SK-MEL-5 (cell line): ENCODE measurements at places on chromosomes 2 and 18. TPM values are rescaled to one million over a fixed set of nuclear protein-coding genes. Genes with fewer than 3 reads are reported as not detected.

Gene TEX44
- not detected in 2 replicates for total RNA-seq

Gene LRRTM1
- total RNA-seq, result not detected in 2 replicates

Gene ILKAP
- 35.8 and 36.9 TPM in 2 replicates for total RNA-seq

Gene PHOSPHO2
- 1.2 and 3.3 TPM in 2 replicates for total RNA-seq

Gene ERFE
- total RNA-seq, result 22.3 and 29.3 TPM in 2 replicates

Gene OR6B3
- not detected in 2 replicates for total RNA-seq

- peak; percentile 52 for DNase-seq
Measured at GRCh38 chr18:58009166-58009565, 34.9 kb upstream of the NEDD4L start.

DNA sequence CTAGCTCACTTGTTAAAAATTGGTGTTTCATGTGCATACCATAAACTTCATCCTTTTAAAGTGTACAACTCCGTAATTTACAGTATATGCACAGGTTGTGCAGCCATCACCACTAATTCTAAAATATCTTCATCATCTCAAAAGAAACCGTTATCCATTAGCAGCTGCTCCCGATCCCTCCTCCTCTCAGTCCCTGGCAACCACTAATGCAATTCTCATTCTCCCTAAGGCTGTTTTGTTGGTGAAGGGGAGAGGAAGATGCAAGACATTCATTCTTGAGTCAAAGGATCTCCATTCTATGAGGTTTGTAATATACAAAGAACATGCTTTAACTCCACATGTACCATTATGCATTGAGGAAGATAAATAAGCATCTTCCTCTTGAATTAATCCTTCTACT lies 48.6 kb downstream of the RNU4ATAC start:
- peak; percentile 76 for DNase-seq

DNA sequence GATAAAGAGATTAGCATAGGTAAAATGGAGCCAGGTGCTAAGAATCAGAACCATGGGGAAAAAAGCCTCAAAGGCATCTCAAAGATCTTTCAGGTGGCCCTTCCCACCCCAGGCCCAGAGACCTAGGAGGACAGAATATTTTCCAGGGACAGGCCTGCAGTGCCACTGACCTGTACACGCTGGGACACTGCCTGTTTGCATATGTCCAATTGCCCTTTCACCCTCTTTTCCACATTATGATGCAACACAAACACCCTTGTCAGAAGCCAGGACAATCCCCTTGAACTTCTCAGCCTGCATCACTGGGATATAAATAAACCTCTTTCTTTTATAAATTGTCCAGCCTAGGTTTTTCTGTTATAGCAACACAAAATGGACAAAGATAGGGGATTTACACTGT lies 419.1 kb downstream of the TRIB2 start:
- DNase-seq, result no peak

DNA sequence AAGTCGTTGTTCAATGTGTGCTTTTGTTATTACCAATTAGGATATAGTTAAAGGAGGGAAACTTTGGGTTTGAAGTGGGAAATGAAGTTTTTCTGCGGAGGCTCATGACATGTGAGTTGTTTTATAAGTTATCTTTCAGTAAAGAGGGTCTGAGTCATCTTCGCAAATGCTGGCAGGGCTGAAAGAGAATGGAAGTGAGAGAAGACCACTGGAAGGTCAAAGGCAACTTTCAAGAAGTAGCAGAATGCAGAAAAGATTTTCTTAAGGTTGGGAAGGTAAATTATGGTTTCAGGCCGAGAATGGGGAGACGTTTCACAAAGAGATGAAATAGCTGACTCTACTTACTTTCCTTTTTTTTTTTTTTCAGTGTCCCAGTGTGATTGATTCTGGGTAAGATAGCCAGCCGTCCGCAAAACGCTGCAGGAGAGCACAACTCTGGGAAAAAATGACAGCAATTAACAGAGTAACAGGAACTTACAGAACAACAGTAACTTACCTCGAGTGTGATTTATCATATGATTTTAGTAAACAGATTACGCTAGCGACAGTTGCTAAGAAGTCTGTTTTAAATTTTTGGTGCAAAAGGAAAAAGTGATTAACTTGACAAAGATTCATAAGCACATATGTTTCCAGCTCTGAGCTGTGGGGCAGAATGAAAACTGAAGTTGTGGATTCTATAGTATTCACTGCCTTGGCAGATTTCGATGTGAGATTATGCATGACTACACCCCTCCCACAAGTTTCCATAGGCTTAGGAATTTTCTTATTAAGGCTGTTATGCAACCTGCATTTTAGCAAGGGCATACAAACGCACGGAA lies 46.8 kb upstream of the ACTR3 start:
- DNase-seq, result no peak

DNA sequence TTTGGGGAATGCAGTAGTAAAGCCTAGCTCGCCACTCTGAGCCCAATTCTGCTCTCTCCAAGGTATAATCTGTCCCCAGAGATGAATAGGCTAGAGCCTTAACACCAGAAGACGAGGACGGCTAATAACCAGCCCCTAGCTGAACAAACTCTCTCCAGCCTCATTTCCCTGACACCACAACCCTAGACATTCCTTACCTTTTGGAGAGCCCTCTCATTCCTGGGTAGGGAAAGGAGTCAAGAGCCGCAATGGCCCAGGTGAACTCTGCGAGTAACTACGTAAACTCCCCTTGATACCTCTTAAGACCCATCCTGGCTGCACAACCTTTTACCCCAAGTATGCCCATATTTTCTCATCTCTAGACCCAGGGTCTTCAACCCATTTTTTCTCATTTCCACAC lies 722.9 kb downstream of the BCL11A start:
- no peak for DNase-seq

- DNase-seq, result no peak
Measured at GRCh38 chr2:224166654-224167053, 127.6 kb upstream of the SERPINE2 start.

DNA sequence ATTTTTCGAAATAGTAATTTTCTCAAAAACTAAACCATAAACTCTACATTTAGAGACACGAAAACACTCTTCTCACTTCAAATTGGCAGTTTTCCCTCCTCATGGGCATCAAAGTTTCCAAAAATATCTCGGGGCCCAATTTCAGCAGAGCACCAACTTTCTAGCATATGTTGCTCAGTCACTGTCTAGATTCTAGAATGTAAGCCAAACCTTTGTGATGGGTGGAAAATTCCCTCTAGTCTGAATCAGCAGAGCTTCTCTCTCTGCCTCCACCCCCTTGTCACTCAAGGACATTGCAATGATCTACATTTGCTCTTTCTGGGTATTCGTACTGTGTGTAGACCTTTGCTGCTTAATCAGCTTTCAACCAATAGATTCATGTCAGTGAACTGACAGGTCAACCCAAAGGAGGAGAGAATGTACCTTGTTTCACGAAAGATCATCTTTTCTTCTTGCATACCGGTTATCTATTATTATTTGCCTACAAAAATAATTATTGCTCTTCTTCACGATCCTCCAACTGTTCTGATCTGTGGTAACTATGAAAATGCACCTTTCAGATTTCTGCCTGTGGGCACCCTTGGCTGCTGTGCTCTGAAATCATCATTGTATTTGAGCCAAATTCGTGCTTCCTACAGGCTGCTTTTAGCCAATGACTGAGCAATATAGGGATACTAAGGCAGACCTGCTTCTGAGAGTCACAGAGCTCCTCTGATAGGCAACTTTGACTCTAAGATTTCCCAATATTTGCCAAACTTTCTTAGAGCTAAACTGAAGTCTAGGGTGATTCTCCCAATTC lies 38.7 kb upstream of the GLS start:
- no peak for DNase-seq

DNA sequence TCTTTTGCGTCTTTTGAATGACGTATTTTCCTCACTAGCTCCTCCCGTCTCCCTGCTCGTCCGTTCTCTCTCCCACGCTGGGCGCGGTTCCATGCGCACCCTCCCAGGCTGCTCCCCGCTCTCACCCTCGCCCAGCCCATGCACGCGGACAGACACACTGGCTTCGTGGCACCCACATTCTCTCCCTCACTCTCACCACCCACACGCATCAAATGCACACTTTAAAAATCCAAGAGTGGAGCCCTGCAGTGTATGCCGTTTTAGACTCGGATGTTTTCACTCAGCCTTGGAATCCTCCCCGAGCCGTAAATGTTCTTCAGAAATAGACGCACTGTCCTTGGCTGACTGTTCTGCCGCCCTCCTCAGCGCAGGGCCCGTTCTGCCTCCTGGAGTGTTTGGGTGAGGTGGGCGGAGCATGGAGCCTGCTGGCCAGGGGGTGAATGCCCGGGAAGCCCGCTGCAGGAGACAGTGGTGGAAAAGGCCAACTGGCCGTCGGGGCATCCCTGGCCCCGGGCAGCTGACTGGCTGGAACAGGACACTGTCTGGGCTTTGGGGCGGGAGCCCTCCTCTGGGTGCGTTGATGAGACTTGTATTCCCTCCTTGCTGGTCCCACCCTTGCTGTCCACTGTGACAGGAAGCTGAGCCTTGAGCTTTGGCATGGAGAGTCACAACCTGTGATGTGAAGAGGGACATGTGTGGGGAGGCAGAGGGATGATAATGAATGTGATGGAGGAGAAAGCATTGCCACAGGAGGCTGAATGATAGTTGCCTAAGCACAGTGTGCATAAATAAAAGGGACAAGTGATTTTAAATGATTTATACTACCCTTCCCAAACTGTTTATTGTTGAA lies 35.4 kb upstream of the LYPD6B start:
- DNase-seq, result no peak

GRCh38 chr2:45890819-45891218 lies 239.3 kb downstream of the PRKCE start:
- DNase-seq, result no peak

- peak; percentile 76 for DNase-seq
Measured at GRCh38 chr2:153163055-153163454, 315.5 kb downstream of the RPRM start.

DNA sequence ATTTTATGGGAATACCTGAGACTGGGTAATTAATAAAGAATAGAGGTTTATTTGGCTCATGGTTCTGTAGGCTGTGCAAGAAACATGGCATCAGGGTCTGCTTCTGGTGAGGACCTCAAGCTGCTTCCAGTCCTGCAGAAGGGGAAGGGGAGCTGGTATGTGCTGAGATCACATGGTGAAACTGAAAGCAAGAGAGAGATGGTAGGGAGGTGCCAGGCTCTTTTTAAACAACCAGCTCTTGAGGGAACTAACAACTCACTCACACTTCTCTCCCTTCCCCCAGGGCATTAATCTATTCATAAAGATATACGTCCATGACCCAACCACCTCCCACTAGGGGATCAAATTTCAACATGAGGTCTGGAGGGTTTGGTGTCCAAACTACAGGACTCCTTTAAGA lies 40.1 kb downstream of the AGPS start:
- no peak for DNase-seq

- no peak for DNase-seq
Measured at GRCh38 chr2:217740178-217740577, 262.6 kb downstream of the TNS1 start.

DNA sequence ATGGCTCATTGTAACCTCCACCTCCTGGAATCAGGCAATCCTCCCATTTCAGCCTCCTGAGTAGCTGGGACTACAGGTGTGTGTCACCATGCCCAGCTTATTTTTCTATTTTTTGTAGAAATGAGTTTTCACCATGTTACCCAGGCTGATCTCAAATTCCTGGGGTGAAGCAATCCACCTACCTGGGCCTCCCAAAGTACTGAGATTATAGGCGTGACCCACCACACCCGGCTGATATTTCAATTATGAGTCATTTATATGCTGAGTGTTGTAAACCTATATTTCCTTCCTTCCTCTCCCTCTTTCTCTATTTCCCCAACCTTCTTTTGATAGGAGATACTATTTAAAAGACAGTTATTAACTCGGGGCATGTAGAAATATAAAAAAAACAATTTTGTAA lies 469.6 kb upstream of the ID2 start:
- DNase-seq, result no peak
